NCI-H2171 treated with DMSO at 0.1 percent for 48 hours (cell line): ENCODE measurements at places on chromosomes 5 and 9.

DNA sequence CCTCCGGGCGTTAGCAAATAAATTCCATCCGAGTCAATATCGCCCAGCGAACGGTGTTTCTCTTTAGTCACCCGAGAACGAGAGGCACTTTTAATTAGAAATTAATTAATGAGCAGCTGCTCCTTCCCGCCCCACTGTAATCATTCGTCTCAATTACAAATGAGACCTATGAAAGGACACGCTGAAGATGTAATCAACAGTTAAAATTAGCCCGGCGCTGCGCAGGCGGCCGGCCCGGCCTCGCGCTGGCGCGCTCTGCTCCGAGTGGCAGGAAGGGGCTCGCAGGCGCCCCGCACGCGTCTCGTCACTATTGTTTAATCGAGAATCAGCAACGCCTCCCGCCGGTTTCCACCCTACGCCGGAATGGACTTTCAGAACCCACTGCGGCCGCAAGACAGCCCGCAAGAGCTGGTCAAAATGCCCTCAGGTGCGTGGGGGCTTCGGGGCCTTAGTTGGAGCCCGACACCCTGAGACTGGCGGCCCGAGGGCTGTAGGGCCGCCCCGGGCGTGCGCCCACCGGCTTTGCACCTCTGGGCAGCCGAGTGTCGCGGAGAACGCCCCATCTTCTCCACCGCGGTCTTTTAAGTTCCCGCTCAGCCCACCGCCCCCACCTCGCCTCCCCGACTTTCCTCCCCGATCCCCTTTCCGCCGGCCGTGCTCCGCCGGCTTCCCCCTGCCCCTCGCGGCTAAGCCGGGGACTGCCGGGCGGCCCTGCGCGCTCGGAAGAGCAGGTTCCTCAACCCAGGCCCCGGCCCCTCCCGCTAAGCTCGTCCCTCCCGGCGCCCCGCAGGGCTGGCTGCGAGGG is 597 bp upstream of the IRX4 start:
- peak; percentile 55 for DNase-seq

GRCh38 chr9:79166005-79166404 is 405.8 kb upstream of the TLE4 start:
- no peak for DNase-seq

GRCh38 chr5:66209350-66209749 is 65.2 kb downstream of the SREK1 start:
- no peak for DNase-seq

- no peak for DNase-seq
Measured at GRCh38 chr5:67992923-67993322, 222.6 kb upstream of the PIK3R1 start.

GRCh38 chr5:174083056-174083827 is 37.7 kb downstream of the NSG2 start:
- DNase-seq = no peak

- no peak for DNase-seq
Measured at GRCh38 chr5:121182788-121183490, 668.7 kb upstream of the FTMT start.

GRCh38 chr9:93574091-93574899 is 2.1 kb upstream of the PHF2 start:
- no peak for DNase-seq

DNA sequence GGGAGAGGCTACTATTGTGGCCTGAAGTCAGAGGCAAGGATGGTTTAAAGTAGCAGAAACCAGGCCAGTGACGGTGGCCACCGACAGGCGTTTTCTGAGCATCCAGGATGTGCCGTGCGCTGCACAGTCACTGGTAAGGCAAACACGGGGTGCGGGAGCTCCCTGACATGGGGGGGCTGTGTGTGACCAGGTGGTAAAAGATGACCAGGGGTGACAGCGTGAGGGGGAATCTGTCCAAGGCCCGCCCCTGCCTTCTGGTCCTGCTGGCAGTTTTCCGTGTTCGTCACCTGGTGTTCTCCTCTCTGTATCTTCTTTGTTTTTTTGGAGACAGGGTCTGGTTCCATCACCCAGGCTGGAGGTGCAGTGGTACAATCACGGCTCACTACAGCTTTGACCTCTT is 167.4 kb downstream of the ICE1 start:
- DNase-seq = no peak

- DNase-seq = peak; percentile 26
Measured at GRCh38 chr5:107418071-107418470, 252.7 kb downstream of the EFNA5 start.

DNA sequence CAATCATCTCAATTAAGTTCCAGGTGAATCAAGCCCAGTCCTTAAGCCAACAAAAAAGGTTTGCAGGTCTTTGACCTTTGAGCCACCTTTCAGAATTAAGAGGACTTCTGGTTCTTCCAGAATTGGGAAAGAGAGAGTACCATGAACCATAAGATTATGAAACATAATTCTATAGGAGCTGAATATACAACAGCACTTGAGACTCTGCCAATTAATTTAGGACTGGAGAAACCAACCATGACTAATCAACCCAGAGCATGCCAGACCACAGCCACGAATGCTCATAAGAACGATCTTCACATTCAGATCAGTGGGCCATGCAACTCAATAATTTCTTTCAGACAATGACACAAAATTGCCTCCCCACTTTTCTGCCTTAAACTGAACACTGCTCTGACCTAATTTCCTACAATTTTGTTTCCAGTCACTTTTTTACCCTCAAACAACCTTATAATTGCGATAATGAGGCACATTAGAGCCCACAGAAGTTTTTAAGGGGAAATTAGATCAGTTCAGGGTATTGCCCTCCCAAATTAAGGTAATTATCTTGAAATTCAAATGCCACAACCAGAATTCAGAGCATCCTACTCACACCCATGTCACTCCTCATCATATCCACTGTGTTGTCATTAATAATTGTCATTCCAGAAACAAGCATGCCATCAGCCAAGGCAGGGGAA is 213.4 kb downstream of the ATPSCKMT start:
- DNase-seq = no peak

- no peak for DNase-seq
Measured at GRCh38 chr9:248278-248961, 33.8 kb downstream of the DOCK8 start.

GRCh38 chr9:34400275-34400674 is 23.6 kb upstream of the MYORG start:
- no peak for DNase-seq

- DNase-seq = peak; percentile 18
Measured at GRCh38 chr9:121098567-121099198, 23.9 kb downstream of the CNTRL start.

DNA sequence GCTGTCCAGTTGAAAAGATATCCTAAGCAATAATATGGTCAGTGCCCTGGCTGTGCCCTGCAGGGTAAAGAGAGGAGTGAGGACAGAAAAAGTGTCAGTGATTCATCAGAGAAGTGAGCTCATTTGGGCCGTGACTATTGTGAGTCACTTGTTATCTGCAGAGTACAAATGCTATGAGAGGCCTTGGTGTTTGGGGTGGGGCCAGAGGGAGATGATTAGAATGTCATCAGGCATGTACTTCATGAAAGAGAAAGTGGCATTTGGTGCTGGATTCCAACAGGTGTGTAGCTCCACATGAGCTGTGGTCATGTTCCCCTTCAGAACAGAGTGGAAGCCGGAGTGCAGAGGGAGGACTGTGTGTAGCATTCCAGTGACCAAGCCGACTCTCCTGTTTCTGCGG is 174.1 kb downstream of the KDM4C start:
- DNase-seq = no peak

DNA sequence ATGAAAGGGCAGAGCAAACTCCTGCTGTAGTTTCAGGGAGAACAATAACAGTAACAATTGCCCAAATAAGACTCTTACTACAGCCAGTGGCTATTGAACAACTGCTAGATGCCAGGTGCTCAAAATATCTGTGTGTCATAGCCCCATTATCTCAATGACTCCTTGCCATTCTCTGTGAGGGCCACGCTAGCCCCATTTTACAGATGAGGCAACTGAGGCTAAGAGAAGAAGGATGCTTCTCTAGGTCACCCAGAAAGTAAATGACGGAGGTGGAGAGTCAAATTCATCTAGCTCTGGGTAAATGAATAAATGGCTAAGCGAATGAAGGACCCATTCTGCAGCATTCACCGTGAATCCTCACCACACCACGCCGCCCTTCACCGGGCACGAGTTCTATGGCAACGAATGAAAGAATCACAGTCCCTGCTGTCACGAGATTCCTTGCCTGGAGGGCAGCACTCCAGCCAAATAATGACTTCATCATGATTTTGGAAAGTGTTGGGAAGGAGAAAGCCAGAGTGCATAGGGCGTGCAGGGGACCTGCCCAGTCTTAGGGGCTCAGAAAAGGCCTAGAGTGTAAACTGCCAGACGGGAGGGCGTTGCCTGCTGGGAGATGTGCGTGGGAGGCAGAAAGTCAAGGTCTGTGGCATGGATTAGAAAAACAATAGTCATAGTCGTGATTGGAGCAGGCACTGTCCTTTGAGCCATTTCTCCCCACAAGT is 147.2 kb downstream of the C9orf50 start:
- DNase-seq = no peak

GRCh38 chr5:52892242-52892878 is 96.8 kb upstream of the ITGA2 start:
- no peak for DNase-seq

DNA sequence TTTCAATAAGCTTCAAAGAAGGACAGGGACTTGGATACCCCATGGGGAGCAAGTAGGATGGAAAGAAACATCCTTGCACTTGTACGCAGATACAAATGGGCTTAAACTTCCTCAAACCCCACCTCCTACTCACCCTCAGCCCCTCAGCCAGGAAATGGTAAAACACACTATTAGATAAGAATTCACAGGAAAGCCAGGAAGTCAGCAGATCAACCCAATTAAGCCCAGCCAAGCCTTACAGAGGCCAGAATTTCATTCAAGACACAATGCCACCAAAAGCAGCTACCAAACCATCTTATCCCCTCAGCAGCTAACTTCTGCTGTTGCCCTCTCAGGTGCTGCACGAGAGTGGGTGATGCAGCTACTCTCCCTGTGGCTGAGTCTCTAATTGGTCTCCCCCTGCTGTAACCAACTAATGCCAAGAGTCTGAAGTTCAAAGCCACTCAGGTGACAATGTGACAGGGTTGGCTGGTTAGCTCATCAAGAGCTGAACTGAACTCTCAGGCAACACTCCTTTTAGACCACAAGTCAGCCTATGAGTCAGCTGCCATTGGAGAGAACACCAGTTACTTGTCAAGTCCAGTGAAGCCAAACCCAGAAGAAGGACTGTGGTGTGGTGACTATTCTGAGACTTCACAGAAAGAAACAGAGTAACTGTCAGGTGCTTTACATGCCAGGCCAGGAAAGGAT is 201.9 kb downstream of the ZNF608 start:
- DNase-seq = no peak

- peak; percentile 35 for DNase-seq
Measured at GRCh38 chr9:20620650-20621470, 1.4 kb downstream of the MLLT3 start.

DNA sequence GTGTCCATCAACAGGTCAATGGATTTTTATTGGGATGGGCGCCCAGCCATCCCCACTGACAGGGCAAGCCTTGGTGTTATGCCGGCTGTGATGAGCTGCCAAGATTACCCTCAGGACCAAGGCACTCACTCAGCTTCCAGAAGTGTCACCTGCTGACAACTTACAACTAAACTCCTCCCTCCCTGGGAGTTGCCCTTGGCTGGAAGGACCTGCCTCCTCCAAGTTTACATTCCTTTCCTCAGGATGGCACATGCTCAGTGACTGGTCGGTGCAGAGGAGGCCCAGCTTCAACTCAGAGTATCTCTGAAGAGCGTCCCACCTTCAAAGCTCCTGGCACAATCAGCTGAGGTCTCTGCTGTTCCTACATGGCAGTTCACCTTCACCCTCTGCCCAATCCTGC is 52.5 kb upstream of the ZBTB43 start:
- DNase-seq = no peak

DNA sequence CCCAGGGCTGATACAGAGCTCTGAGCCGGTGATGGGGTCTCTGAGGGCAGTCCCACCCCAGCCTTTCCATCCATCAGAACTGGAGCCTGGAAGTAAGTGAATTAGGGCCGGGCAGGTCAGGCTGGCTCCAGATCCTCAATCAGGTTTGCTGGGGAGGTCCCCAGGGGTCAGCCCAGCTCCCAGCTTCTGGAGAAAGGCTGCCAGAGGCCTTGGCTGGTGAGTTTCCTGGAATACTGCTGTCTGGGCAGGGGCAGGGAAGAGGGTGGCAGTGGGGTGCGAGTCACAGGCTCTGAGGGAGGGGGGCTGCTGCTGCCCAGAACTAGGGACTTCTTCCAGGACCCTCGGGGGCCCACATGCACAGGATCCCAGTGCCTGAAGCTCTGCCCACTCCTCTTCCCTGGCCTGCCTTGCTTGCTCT is 200.6 kb upstream of the MVB12B start:
- no peak for DNase-seq

GRCh38 chr5:98929710-98930298 is 997 bp upstream of the CHD1 start:
- DNase-seq = no peak

DNA sequence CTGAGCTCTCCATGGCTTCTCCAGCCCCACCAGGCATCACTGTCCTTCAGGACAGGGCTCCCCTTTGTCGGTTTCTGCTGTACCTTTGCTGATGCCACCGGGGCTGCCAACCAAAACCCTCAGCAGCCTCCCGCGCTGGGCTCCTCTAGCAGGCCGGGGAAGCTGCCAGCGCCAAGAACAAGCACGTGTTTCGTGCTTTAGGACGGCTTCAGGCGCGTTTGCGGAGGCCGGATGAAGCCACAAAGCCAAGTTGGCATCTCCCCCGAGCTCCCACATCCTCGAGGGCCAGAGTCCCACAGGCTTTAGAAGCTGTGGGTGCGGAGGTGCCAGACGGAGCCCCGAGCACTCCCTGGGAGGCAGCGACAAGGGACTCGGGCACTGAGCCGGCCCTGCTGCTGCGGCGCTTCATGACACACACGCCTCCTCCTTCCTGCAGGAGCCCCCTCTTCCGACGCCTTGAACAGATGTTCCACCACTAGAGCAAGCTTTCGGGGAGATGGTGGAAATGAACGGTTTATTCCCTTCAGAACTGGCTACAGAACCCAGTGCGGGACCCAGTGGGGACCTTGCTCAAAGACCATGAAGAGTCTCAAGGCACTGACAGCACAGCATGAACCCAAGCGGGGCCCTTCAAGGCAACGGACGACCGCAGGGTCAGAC is 36.7 kb downstream of the SARDH start:
- peak; percentile 87 for DNase-seq

GRCh38 chr5:121975294-121975693 is 13.5 kb downstream of the SRFBP1 start:
- no peak for DNase-seq

- DNase-seq = no peak
Measured at GRCh38 chr9:15187589-15187988, 119.4 kb downstream of the TTC39B start.

GRCh38 chr9:8349376-8349775 is 549.8 kb upstream of the DMAC1 start:
- DNase-seq = no peak

DNA sequence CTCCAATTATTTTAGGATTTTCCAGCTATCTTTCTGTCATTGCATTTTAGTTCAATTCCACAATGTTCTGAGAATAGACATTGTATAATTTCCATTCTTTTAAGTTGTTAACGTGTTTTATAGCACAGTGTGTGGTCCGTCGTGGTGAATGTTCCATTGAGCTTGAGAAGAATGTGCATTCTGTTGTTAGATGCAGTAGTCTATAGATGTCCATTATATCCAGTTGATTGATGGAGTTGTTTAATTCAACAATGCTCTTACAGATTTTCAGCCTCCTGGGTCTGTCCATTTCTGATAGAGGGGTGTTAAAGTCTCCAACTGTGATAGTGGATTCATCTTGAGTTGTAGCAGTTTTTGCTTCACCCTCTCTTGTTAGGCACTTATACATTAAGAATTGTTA is 1587.7 kb upstream of the NUDT12 start:
- DNase-seq = no peak

GRCh38 chr5:59621477-59621876 is 272.0 kb downstream of the PDE4D start:
- no peak for DNase-seq

GRCh38 chr5:100974082-100974481 is 71.0 kb upstream of the ST8SIA4 start:
- no peak for DNase-seq
